WTC11 (cell line): ENCODE measurements at places on chromosomes 16 and 17. TPM values are rescaled to one million over a fixed set of nuclear protein-coding genes. Genes with fewer than 3 reads are reported as not detected.

The FOXC2 gene
- total RNA-seq, result 0.18 to 0.28 TPM (median 0.21 TPM) in 3 replicates

The THRA gene
- total RNA-seq, result 11.9 to 15.9 TPM (median 12.0 TPM) in 3 replicates

GRCh38 chr17:81457917-81458555 lies 54.6 kb downstream of the ACTG1 start:
- H3K27ac ChIP-seq, result no peak overlapping the region
- no peaks in the 10 kb centered on the region for H3K27me3 ChIP-seq
- H3K36me3 ChIP-seq, result no peaks in the 10 kb centered on the region
- DNase-seq, result no peak
- H3K4me1 ChIP-seq, result 0 out of 2 replicates have a peak, but pooled peaks cover 3% of the 10 kb centered on the region
- H3K4me3 ChIP-seq, result no peak overlapping the region

- no peak overlapping the region for H3K27ac ChIP-seq
- H3K4me1 ChIP-seq, result no peaks in the 10 kb centered on the region
- no peak overlapping the region for H3K4me3 ChIP-seq
- H3K36me3 ChIP-seq, result no peaks in the 10 kb centered on the region
- DNase-seq, result no peak
- no peaks in the 10 kb centered on the region for H3K27me3 ChIP-seq
Measured at GRCh38 chr17:26792486-26792885, 501.4 kb upstream of the WSB1 start.

DNA sequence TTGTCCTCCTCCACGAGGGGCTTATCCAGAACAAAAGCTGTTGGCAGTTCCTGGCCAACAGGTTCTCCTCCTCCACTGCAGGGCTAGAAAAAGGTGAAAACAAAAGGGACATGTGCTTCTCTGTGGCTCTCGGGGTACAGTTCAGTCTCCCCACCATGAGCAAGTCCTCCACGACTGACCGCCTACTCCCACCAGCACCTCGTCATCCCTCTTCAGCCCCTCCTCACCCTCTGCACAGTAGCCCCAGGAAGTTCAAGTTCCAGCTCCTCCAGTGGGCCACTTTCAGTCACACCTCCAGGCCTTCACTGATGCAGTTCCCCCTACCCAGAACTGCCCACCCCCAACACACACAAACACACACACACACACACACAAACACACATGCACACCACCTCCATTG lies 19.4 kb downstream of the KRT9 start:
- H3K27me3 ChIP-seq, result peaks cover 5% of the 10 kb centered on the region
- no peak for DNase-seq
- no peaks in the 10 kb centered on the region for H3K36me3 ChIP-seq
- H3K4me3 ChIP-seq, result no peak overlapping the region
- peaks cover 19% of the 10 kb centered on the region for H3K4me1 ChIP-seq
